Hematopoietic multipotent progenitor cell (in vitro differentiated cells): ENCODE measurements at places on chromosomes 7 and 10. TPM values are rescaled to one million over a fixed set of nuclear protein-coding genes. Genes with fewer than 3 reads are reported as not detected.

Gene VGF
- total RNA-seq: under 0.01 TPM

Gene MYOZ1
- not detected for total RNA-seq

Gene OR2A42
- total RNA-seq: under 0.01 TPM

Gene SGPL1
- total RNA-seq: 15.6 TPM

Gene CYP2C19
- not detected for total RNA-seq

Gene TBXAS1
- 121 TPM for total RNA-seq

Gene MACC1
- total RNA-seq: 6.7 TPM

Gene REEP3
- total RNA-seq: 2.7 TPM

Gene CABCOCO1
- not detected for total RNA-seq

Gene ZRANB1
- 12.4 TPM for total RNA-seq

Gene SFRP4
- 0.27 TPM for total RNA-seq

Gene TNKS2
- total RNA-seq: 20.2 TPM

Gene SKIDA1
- 1.1 TPM for total RNA-seq

Gene LEP
- under 0.01 TPM for total RNA-seq

Gene IPMK
- 3.2 TPM for total RNA-seq

Gene PGAM2
- 0.81 TPM for total RNA-seq

Gene PIP
- total RNA-seq: not detected

Gene NUP205
- total RNA-seq: 36.9 TPM

Gene CNNM1
- total RNA-seq: 1.9 TPM

Gene TBC1D12
- 2.2 TPM for total RNA-seq

Gene SPAM1
- not detected for total RNA-seq

Gene WIPF3
- total RNA-seq: under 0.01 TPM

Gene RTKN2
- 0.27 TPM for total RNA-seq

Gene GIMAP1
- 15.9 TPM for total RNA-seq

Gene PIK3AP1
- total RNA-seq: 35.0 TPM

Gene SAP25
- 2.2 TPM for total RNA-seq

Gene ADAM12
- total RNA-seq: under 0.01 TPM

Gene GBX1
- total RNA-seq: not detected

Gene PITX3
- total RNA-seq: not detected
